Activated CD8-positive, alpha-beta memory T cell treated with anti-CD3 and anti-CD28 coated beads, Interleukin-2, amount 50 U/mL, for 4 hours (primary cell): ENCODE measurements at places on chromosomes 2 and 18.

GRCh38 chr2:37790019-37790418 lies 118.6 kb upstream of the CDC42EP3 start:
- DNase-seq: no peak

GRCh38 chr2:19300961-19301360 lies 57.5 kb downstream of the OSR1 start:
- no peak for DNase-seq

- DNase-seq: no peak
These were observed 36.4 kb downstream of the ACKR3 start for GRCh38 chr2:236606023-236606422.

DNA sequence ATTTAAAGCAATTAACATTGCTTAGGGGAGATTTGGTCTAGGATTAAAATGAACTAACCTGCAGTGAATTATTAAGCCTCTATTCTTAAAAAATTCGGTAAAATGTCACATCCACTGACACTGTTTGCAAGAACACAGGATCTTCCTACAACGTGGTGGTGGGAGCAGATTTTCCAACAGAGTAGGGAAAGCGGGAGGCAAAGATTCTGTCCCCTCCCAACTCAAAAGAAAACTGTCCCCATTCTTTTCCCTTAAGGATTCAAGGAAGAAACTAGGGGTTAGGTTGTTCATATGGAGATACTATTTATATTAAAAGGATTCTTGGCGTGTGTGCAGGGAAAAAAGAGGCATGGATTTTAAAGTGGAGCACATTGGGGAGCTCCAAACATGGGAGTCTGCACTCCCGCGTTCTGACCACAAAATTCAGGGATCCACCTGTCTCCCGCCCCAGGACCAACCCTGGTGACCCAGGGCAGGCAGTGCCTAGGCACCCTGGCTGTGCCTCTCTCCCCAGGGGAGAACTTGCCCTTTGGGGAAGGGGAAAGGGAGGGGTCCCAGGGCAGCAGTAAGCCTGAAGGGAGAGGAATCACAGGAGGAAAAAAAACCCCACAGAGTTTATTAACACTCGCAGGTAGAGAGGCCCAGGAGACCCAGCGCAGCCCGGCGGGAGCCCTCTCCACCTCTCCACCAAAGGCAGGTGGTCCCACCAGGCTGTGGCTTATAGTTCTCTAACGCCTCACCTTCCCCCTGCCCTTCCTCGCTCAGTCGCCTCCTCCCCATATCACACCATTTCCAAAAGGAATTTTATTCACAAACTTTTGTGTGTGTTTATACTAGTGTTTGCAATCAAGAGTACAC lies 2.3 kb downstream of the PTGR3 start:
- no peak for DNase-seq
